ENCODE measurements at places on chromosomes 12 and 14. TPM values are rescaled to one million over a fixed set of nuclear protein-coding genes. Genes with fewer than 3 reads are reported as not detected.

The KLHL33 gene
- total RNA-seq: not detected

The AKAP5 gene
- total RNA-seq: 0.68 TPM

The P3H3 gene
- total RNA-seq: 23.1 TPM

The FOXG1 gene
- 0.12 TPM for total RNA-seq

The OAS2 gene
- 0.44 TPM for total RNA-seq

The CCNK gene
- 52.3 TPM for total RNA-seq

The CCDC197 gene
- not detected for total RNA-seq

The GSKIP gene
- total RNA-seq: 25.5 TPM

The SLC25A21 gene
- total RNA-seq: 2.3 TPM

The DNAI7 gene
- total RNA-seq: 0.16 TPM

The CCDC184 gene
- 3.6 TPM for total RNA-seq

The KRT73 gene
- total RNA-seq: not detected

The ACOT6 gene
- total RNA-seq: not detected

The KLRG1 gene
- total RNA-seq: 1.6 TPM

The CCNB1IP1 gene
- 60.3 TPM for total RNA-seq

The GAS2L3 gene
- 6.9 TPM for total RNA-seq

The SLC6A12 gene
- 0.51 TPM for total RNA-seq

The ANKRD33 gene
- not detected for total RNA-seq

The FOXM1 gene
- total RNA-seq: 87.7 TPM

The SMOC1 gene
- total RNA-seq: 25.5 TPM

The IPO8 gene
- 18.8 TPM for total RNA-seq

The BTBD6 gene
- 44.7 TPM for total RNA-seq

The LRRIQ1 gene
- total RNA-seq: 1.3 TPM

The PCED1B gene
- total RNA-seq: 27.6 TPM

The NRIP2 gene
- total RNA-seq: not detected

The KRT77 gene
- not detected for total RNA-seq

The CLEC2A gene
- total RNA-seq: not detected

The SSPN gene
- total RNA-seq: 0.34 TPM

The VPS33A gene
- 24.0 TPM for total RNA-seq

Measured in A549 treated with ZK216348 at 1 μM for 4 hours (cell line).